Cardiac muscle cell (in vitro differentiated cells and primary cell): ENCODE measurements at places on chromosomes 6 and 20. TPM values are rescaled to one million over a fixed set of nuclear protein-coding genes. Genes with fewer than 3 reads are reported as not detected.

SLC35D3 gene
- polyA plus RNA-seq, result 1.3 and 3.8 TPM in 2 replicates

C20orf202 gene
- 0.19 and 0.27 TPM in 2 replicates for polyA plus RNA-seq

C2 gene
- 0.48 and 1.5 TPM in 2 replicates for polyA plus RNA-seq

PROKR2 gene
- not detected in 2 replicates for polyA plus RNA-seq

CFAP206 gene
- 0.40 TPM in 1 of 2 replicates, not detected in the other for polyA plus RNA-seq
